Astrocyte of the spinal cord (primary cell): ENCODE measurements at places on chromosomes 11 and 22.

DNA sequence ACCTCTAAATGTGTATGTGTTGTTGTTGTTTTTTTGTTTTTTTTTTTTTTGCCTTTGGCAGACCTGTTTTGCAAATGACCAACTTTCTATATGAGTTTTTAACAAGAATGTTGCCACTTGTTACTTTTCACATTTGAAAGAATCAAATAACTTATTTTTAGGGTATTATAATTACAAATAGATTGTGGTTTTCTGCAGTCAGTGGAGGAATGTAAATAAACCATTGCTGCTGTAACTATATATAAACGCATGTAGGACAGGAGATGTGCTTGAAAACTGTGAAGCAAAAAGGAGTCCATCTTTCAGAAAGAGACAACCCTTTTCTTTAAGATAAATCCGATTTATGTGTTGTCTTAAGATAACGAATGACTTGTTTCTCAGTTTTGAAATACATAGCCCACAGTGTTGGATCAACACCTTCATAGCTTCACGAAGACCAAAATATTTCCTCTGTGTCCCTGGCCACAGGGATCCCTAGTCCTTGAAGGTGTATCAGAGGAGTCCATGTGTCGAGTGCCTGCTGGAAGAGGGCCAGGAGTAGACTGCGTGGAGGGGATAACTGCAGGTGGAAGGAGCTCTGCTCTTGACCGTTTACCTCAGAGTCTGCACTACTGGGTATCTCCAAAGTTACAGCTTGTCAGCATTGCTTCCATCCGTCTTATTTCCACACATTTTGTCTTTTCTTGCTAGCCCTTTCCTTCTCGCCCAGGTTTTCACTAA is 24.7 kb downstream of the TNRC6B start:
- DNase-seq, result no peak

GRCh38 chr11:15852179-15852578 is 504.2 kb downstream of the SOX6 start:
- DNase-seq, result peak; percentile 16

DNA sequence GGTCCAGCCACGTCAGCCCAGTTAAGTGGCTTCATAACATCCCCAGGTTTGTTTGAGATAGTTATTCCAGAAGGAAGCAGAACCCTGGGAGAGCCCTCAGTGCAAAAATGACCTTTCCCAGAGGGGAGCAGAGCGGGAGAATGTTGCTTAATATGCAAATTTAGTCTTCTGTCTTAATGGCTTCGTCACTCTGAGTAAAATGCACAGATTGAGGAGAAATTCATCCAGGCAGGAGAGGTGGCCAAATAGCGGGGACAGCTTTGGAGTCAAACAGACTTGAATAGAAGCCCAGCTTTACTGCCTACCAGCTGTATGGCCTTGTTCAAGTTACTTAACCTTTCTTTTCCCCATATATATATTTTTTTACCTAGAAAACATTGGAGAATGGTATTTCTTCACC is 12.3 kb upstream of the NRGN start:
- DNase-seq, result no peak

GRCh38 chr11:132743601-132744000 is 788.7 kb downstream of the OPCML start:
- DNase-seq, result no peak

DNA sequence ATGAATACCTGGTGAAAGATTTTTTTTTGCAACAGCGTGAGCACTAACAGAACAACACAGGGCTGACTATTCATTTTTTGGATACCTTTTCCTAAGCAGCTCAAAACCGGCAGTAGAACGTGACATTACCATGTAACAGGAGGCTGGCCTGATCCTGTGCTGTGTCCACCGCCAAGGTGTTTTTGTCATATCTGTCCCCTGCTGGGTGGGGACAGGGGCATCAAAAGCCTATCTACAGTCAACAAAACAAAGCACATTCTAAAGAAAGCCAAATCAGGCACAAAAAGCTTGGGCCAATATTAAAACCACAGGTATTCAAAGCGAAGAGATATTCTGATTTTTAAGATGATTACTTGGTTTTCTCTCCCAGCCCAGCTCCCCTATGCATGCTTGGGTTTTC is 151.2 kb downstream of the LRRC4C start:
- DNase-seq, result no peak

GRCh38 chr22:46418827-46419226 is 83.3 kb downstream of the TRMU start:
- no peak for DNase-seq

DNA sequence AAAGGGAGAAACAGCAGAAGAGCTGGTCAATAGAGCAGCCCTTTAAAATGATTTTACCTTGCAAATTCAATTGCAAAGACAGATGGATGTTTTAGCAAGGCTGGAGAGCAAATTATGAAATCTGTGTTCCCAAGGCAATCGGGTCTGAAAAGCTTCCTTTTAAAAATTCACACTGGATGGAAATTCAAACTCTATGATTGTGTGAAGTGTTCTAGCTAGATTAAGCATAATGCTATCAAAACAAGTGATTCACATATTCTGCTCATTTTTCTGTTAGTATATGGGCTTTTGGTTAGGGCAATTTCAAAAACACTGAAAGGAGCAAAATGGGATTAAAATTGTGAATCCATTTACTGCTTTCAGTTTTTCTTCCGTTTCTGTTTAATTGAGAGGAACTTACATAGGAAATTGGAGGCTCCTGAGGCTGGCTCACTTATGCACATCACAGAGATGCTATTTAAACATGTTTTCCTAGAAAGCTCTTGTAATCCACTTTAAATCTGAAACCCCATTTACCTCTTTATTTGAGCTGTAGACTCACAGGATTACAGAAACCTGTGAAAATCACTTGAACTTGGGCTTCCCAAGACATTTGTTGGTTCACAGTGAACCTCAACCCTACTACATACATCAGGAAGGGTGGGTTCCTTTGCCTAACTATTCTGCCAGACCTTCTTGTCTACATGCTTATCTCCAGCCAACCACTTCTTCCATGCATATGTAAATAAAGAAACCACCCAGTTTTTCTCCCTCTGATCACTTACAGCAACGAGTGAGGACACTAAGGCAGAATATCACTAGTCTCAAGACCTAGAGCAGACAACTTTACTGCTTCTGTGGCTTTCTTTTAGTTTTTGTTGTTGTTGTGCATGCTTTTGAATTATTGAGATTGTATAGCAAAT is 201.9 kb upstream of the PITPNB start:
- DNase-seq, result no peak

DNA sequence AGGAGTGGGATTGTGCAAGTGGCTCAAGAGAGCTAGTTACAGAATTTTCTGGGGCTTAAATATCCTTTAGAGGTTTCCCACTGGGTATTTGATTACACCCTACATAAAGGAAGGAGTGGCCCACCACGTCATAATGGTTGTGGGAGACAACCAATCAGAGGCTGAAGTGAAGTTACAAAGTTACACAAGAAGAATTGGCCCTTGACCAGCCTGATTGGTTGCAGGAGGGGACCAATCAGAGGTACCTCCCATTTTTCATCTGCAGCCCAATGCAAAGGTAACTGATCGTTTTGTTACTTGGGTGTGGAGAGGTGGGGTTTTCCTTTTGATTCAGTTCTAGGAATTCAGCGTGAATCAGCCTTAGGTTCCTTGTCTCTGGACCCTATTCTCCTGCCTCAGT is 430.5 kb upstream of the FAT3 start:
- no peak for DNase-seq

DNA sequence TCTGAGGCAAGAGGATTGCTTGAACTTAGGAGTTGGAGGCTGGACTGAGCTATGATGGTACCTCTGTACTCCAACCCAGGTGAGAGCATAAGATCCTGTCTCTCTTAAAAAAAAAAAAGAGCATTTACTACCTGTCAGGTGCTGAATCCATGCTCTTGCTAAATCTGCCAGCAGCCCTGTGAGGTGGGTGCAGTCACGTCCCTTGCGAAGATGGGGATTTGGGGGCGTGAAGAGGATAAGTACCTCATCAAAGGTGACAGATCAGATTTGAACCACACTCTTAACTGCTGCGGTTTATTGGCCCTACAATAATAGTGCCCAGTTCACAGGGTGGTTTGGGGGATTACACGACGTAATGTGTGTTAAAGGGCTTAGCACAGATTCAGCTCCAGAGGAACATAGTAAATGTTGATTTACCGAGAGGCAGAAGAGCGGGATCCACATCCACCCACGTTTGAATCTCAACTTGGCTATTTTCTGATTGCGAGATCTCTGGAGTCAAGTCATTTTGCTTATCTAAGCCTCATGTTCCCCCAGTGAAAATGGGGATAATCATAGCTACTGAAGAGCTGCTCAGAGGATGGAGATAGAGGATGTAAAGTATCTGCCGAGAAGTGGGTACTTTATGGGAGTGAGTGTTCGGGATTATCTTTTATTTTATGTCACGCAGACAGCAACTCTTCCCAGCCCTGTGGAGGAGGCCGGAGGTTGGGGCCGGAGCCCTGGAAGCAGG is 28.1 kb upstream of the LRRC10B start:
- no peak for DNase-seq

- peak; percentile 59 for DNase-seq
These were observed 106.4 kb downstream of the MICAL2 start for GRCh38 chr11:12216671-12217374.

DNA sequence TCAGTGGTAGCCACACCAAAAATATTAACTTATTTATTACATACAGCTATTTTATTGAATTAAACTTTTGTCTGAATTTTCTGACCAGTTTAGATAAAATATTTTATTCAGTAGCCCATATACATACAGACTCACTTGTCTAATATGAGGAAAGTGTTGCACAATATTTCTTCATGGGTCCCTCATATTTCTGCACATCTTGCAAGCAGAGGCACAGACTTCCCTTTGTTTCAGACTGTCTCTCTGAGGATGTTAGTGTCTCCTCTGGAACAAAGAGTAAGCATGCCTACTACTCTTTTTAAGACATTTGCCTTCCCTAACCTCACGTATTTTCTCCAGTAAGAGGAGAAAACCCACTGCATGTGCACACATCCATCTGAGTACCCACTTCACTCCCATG is 81.2 kb downstream of the OR5AK2 start:
- DNase-seq, result no peak

DNA sequence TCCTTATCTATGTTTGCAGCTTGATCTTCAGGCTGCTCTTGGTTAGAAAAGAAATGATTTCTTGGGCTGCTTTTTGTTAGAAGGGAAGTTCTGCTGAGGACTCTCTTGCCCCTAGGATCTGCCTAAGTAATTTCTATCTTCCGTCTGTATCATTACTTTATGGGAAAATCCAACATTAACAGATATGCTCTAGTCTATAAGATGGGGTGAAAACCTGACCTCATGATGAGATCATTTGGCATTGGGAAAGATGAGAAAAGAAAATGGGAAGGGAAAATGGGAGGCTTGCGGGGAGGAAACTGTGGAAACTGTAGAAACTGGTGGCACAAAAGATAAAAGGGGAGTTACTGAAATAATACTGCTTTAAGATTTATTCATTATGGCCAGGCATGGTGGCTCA is 63.6 kb downstream of the FDX1 start:
- no peak for DNase-seq

DNA sequence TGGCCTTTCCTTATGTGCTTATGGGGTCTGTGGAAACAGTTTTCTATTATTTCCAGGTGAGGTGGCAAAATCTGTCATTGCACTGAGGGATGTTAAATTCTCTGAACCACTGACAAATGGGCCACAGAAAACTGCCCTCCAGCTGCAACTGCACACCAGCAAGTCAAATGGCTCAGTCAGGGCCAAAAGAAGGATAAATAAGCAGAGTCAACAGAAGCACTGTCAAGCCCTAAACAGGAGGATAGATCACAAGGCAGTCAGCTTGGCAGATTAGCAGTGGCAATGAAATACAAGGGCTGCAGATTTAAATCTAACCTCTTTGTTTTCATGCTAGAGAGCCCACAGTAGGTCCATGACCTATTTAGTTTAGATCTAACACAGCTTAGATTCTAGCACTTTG is 435.6 kb downstream of the ETS1 start:
- no peak for DNase-seq

- DNase-seq, result no peak
These were observed 3.8 kb upstream of the ADORA2A start for GRCh38 chr22:24423519-24424000.

DNA sequence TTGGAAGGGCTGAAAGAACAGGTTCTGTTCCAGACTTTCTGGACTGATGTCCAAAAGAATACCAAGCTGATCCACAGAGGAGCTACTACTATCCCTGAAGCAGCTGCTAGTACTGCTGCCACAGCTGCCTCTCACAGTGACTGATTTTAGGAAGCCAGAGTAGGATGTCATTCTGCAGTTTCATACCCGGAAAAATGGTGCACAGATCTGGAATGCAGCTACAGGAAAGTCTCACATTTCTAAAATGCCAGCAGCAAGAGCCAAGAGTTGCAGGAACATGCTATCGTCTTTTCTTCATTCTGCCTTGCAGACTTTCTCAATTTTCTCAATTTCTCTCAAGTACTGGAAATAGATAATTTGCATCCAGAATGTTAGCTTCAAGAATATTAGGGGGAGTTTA is 19.4 kb upstream of the CCDC179 start:
- peak; percentile 3 for DNase-seq

GRCh38 chr11:129639300-129639699 is 176.3 kb upstream of the TMEM45B start:
- DNase-seq, result peak; percentile 98

- no peak for DNase-seq
These were observed 429.3 kb upstream of the CADM1 start for GRCh38 chr11:115933564-115933963.

DNA sequence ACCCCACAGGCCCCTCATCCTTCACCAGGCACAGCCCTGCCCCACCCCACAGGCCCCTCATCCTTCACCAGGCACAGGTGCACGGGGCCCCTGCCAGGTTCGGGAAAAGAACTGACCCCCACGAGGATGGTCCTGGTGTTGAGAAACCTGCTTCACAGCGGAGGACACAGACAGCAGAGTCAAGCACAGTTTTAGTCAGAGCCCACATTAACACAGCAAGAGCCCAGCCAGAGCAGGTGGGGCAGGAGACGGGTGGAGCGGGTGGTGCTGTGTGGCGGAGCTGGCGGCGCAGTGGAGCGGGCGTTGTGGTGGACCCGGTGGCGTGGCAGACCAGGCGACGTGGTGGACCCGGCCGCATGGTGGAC is 1085.5 kb downstream of the BRD1 start:
- no peak for DNase-seq

GRCh38 chr22:23689414-23689813 is 1.4 kb upstream of the RGL4 start:
- DNase-seq, result no peak

DNA sequence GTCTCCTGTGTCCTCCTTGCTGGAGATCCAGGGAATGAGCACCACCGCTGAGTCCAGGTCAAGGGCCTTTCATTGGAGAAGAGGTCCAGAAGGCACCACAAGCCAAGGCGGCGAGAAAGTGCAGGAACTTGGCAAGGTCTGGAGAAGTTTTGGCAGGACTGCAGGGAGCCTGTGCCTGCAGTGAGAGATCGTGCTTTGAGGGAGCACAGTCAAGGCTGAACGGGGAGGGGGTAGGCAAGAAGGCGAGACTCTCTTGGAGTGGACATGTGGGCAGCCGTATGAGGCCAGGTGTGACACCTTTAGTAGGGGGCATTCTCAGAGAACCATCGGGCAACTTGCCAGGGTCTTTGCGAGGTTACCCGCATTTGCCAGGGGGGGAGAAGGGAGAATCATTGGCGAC is 30.5 kb downstream of the LRRC10B start:
- DNase-seq, result no peak

GRCh38 chr11:90250970-90251369 is 28.1 kb upstream of the CHORDC1 start:
- DNase-seq, result no peak
